Epithelial cell of proximal tubule (primary cell): ENCODE measurements at places on chromosomes 5 and 9.

- DNase-seq: peak; percentile 54
Measured at GRCh38 chr5:73171495-73171894, 1.5 kb upstream of the TMEM174 start.

DNA sequence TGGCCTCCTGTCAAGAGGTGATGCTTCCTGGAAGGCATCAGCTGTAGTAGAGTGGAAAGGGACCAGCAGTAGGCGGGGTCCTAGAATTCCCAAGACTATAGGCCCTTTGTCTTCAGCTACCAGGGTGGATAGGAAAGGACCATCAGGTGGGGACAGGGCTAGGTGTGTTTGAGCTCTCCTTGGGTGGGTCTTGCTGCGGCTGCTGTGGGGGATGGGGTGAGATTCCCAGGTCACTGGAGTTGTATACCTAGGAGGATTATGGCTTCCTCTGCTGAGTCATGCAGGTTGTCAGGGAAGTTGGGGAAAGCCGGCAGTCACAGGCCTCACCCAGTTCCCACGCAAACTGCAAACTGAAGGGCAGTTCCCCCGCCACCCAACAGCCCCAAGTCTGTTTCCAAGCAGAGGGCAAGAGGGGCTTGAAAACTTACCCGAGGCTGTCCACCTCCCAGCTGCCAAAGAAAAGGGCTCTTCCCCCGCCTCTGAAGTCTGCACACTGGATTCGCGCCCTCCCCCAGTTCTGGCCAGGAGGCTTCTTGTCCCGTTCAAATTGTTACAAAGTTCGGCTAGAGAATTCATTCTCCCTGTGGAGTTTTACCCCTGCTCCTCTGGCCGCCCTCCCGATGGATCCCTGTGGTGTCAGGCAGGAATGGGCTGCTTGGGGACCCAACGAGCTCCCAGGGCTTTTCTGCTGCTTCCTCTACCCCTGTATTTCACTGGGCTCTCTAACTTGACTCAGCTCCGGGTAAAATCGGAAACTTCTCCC lies 23.0 kb upstream of the ECM2 start:
- DNase-seq: no peak

DNA sequence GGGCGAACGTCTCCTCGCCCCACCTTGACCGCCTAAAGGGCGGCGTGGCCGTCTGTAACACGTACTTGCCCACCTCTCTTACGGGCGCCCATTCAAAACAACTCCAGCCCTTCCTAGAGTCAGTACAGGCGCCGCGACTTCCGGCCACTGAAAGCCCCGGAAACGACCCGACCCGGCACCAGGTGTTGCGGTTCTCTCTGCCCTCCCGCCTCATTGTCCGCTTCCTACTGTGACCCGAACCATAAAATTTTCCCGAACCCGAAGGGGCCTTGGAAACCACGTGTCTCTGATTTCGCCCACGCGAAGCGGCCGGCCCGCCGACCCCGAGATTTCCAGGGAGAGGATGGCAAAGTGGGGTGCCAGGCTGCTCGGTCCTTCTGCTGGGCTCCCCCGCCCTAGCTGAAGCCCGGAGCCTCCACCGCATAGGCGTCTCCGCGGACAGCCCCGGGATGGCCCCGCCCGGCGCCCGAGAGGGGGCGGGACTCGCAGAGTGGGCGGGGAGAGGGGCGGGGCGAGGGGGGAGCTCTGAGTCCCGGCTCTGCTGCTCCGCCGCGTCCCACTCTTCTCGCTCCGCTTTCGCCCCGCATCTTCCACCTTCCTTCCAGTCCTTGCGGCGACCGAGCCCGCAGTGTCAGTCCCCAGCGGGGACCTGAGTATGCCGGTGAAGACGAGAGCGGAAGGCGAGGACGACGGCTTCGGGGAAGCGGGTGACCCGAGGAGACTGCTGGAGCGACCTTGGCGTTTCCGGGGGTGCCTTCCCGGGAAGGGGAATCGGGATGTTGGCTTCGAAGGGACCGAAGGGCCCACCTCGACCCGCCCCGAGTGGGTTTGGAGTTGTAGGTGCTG lies 684 bp upstream of the PTGES2 start:
- no peak for DNase-seq

GRCh38 chr5:172421020-172421419 lies 33.3 kb downstream of the SH3PXD2B start:
- no peak for DNase-seq

DNA sequence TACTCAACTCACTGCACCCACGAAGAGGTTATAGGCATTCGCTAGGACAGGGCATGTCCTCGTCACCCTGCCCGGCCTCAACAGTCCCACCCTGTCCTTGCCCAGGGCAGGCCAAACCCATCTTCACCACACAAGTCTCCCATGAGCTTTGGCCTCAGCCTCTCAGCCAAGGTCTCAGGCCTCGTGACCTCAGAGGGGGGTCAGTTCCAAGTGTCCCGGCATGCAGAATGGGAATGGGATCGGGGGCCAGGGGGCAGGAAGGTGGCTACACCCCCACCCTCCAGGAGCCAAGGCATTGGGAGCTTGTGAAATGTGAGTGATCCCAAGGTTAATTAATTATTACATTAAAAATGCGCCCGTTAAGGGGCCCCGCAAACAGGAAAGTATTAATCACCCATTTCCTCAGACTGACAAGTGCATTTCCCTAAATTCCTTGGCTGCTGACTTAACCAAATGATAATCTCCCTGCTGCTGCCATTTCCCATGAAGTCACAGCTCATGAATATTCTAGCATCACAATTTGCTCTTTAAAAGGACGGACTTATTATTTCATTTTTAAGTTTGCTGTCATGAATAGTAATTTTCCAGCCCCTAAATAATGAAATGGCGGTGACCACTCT lies 8.0 kb upstream of the UBAC1 start:
- DNase-seq: no peak

DNA sequence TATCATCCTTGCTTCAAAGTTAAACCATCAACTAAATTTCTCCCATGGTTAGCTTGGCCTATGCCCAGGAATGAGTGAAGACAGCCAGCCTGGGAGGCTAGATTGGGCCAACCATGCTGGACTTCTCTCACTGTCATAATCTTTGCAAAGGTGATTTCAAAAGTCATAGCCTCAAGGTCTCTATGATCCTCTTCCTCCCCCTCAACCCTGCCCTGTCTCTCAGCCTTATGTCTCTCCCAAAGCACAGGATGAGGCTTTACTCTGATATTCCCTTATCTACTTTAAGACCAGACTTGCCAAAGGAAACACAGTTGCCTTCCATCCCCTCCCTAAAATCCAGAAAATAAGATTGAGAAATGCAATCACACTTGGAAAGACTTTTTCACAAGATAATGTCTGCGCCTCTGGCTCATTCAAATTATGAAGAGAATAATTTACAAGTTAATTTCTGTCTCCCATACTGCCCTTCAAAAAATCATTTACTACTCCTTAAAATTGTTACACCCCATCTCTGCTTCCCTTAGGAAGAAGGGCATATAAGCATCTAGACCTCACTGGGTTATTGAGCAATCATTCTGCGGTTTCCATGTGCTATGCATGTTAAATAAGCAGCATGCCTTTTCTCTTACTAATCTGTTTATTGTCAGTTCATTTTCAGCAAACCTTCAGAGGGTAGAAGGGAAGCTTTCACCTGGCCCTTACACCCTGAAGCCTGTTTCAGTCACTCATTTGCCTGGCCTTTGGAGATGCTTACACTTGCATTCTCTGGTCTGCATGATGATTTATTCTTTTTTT lies 113.8 kb upstream of the ANKRD55 start:
- peak; percentile 97 for DNase-seq

- DNase-seq: no peak
Measured at GRCh38 chr5:99928490-99928889, 606.7 kb upstream of the FAM174A start.

DNA sequence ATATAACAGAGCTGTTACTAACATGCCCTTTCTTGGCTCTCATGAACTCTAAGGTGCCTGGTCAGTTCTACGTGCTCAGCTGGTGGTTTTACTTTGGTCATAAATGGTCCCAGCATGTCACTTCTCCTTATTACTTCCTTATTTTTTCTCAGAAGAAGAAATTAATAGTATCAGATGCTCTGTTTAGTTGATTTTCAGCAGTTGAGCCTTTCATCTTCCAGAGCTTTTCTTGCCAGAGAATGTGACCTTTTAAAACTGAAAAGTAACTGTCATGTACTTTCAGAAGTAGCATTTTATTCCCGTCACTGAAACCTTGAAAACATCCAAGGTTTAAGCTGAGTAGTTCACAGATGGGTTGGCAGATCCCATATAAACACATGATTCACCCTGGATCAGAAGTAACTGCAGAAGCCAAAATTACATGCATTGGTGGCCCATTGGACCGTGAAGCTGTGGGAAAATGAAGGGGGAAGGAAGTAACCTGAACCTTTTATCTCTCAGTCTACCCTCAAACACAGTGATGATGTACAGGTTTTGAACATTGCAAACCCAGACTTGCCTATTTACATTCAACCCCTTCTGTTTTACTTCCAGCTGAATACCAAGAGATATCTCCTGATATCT lies 50.5 kb downstream of the HACD4 start:
- peak; percentile 50 for DNase-seq

- DNase-seq: no peak
Measured at GRCh38 chr9:87259543-87260518, 237.8 kb upstream of the DAPK1 start.

DNA sequence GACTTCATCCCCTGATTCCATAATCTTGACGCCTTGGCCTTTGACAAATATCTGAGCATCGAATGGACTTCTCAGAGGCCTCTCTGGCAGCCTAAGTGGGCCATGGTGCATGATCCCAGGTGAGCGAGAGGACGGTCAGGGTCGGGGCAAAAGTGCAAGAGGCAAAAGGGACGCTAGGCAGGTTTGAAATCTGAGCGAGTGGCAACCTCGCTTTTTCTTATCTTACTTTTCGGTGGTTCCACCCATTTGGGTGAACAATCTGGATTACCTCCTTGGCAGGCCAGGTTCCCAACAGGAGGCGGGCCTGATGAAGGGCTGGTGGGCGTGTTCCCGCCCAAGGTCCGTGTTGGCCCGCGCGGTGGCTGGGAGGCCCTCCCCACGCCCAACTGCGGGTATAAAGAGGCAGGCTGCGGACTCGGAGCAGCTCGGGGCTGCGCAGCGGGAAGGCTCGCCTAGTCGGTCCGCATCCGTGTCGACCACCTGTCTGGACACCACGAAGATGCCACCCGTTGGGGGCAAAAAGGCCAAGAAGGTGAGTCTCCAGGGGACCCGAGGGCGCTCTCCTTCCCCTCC lies at the start of gene BHMT:
BHMT (plus strand) TSS at position 423 of the 573 bp plus-strand sequence; CDS start at position 500, 77 bp downstream.
- no peak for DNase-seq

DNA sequence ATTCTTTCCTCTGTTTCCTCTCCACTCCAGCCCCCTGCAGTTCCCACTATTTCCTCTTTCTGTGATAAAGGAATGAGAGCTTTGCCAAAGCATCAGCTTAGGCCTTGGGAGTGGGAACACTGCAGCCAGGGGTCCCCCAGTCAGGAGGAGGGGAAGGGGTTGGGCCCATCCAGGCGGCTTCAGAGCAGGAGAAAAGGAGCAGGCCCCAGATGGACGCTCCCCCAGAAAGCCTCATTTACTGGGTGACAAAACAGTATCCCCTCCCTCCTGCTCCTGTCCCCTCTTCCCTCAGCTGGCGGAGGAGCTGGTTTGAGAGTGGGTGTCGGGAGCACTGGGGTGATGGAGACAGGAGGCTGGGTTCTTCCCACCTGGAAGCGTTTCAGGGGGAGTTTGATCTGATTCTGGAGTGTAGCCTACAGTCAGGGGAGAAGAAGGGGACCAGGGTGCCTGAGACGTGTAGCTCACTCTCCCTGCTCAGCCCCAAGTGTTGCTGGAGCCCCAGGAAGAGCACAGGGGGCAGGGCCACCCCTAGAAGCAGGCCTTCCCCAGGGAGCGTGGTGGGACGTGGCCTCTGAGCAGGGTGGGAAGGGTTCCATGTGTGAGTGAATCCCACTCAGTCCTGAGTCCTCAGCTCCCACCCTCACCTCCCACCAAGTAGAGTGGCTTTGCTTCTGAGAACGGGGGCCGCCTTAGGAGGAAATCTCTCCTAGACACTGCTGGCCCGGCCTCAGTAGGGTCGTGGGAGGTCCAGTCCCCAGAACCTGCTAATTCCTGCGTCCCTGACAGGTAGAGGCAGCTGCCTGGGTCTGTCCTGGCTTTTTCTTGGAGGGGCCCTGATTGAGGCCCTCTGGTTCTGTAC lies 173.1 kb downstream of the CACNA1B start:
- DNase-seq: no peak

GRCh38 chr9:124818431-124819281 lies 34.6 kb upstream of the WDR38 start:
- no peak for DNase-seq

DNA sequence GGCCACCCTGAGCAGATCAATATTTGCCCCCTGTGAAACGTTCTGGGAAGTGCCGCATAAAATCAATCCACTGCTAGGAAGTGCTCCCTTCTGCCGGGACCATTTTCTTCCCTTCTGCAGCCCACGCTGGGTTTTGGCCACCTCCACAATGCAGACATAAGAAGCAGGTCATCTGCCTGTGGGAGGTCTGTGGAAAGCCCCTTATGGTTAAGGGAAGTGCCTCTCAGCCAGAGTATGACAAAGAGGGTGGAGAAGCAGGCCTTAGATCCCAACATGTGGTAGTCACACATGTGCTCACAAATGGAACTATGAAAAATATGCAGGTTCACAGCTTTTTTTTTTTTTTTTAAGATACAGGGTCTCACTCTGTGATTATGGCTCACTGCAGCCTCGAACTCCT lies 82.8 kb downstream of the SLC1A3 start:
- no peak for DNase-seq

GRCh38 chr5:13783726-13784125 lies 160.8 kb downstream of the DNAH5 start:
- DNase-seq: no peak

DNA sequence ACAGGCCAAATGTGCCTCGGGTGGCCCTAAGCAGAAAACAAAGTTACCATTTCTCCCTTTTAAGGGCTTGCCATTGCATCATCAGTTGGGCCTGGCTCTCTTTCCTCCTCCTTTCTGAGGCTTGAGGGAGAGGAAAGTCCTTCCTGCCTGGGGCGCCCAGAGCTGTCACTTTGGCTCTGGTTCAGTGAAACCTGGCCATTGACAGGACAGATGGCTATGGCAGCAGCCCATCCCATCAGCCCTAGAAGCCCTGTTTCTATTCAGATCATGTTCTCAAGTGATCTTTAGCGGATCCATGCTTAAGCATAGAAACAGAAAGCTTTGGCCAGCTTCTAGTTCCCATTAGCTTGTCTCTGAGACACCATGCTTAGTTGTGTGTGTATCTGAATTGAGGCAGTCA lies 293.4 kb downstream of the YTHDC2 start:
- DNase-seq: no peak

GRCh38 chr5:4078544-4078943 lies 482.9 kb downstream of the IRX1 start:
- no peak for DNase-seq

- DNase-seq: no peak
Measured at GRCh38 chr5:1180841-1181271, 20.5 kb upstream of the SLC6A19 start.
